ENCODE measurements at places on chromosomes 4 and X. TPM values are rescaled to one million over a fixed set of nuclear protein-coding genes. Genes with fewer than 3 reads are reported as not detected.

- DNase-seq, result no peak
These were observed 312.8 kb upstream of the SMIM31 start for GRCh38 chr4:164441109-164441508.

GRCh38 chrX:123943488-123943887 lies 18.0 kb upstream of the STAG2 start:
- DNase-seq, result no peak

GRCh38 chr4:7430965-7431695 lies 3.6 kb downstream of the PSAPL1 start:
- DNase-seq, result no peak

GRCh38 chr4:154009788-154010187 lies 220.9 kb upstream of the SFRP2 start:
- DNase-seq, result no peak

- DNase-seq, result peak; percentile 94
These were observed 75.9 kb upstream of the CAMK2D start for GRCh38 chr4:113837397-113837796.

DNA sequence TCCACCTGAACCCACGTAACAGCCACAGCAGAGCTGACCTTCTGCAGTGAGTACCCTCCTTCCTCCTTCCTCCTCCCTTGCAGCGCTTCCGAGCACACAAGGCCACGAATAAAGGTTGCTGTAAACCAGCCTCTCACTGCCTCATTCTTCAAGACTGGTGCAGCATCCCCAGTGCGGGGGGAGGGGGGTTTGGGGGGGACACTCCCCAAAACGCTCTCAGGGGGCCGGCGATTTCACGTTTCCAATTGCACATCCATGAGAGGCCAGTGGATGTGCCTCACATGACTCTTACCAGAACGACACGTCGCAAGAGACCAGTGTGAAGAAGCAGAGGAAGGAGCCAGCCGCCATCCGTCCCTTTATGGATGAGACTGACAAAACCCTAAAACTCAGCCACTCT lies 5.2 kb downstream of the DHRSX start:
- DNase-seq, result no peak

DNA sequence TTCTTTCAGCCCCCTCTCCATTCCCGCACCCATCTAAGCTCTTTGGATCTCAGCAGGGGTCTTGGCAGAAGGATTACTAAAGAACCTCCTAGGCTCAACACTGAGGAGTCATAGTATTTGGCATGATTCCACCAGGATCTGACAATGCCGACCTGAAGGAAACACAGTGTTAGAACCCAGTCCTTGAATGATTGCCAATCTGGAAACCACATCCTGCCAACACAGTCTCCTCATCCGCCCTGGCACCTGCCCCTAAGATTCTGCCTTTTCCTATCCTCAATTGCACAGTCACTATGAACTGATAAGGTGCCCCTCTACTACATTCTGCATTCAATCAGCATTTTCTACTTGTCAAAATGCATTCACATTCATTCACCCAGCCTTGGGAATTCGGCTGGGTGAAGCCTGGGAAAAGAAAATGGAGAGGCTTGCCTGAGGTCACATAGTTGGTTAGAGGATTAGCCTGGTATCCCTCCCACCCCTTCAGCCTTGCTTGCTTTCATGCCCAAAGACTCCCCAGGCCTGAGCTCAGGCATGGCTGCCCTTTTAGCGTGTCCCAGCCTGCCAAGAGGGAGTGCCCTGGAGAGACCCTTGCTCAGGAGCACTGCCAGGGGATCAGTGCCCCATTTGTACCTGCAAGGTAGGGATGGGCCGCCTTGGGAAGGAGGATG lies 2.2 kb upstream of the CLDN2 start:
- DNase-seq, result peak; percentile 71

DNA sequence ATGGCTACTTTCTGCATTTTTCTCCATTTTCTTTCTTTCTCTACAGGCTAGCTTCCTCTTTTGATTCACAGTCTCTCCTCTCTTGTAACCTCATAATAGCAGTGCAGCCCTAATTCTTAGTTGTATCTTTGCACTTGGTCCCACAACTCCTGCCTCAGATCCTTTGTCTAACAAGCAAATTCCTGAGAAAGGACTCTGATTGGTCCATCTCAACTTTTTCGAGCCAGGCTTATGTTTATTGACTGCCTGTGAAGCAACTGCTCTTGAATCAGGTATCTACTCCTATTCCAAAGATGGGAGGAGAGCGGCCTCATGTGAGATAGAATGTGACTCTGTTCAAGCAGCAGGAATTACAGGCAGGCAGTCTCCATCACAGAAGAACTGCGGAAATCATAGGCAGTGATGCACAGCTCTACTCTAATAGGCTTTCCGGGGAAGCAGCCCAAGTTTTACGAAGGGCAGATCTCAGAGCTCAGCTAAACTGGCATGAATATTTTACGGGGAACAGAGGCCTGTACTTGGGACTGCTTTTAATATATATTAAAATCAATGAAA lies 123.5 kb downstream of the GABRB1 start:
- DNase-seq, result peak; percentile 0

DNA sequence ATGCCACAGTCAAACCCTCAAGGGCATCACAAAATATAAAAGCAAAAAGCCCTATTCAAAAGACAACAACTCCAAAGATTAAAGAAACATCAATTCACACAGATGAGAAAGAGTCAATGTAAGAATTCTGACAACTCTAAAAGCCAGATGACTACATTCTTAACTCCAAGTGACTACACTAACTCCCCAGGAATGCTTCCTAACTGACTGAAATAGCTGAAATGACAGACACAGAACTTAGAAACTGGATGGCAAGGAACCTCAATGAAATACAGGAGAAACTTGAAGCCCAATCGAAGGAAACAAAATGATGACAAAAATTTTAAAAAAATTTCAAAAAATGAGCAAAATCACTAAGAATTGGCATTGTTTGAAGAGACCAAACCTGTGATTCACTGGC lies 1047.6 kb upstream of the PCDH10 start:
- DNase-seq, result peak; percentile 70

- no peak for DNase-seq
These were observed 20.4 kb upstream of the KIT start for GRCh38 chr4:54637325-54637724.

DNA sequence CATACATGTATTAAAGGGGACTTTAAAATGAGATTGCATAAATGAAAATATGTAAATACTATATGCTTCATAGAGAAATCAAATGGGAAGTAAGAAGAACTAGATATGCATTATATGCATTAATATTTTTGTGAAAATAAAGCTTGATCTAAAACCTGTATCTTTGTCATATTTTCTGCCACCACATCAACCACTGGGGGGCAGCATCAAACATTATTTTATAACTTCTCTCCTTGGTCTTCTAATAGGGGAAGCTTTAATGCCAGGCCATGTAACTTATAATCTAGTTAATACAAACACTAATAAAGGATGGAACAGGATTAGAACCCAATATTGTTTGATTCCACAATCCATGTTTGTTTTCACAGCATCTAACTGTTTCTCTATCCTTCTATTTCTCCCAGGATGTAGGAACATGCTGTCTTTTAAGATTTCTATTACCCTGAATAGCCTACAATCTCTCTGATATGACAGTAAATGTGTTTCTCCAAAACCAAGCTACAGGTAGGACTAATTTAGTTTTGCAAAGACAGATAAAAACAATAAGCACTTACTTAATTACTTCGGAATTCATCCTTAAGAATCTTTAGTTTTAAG lies 10.0 kb downstream of the QRFPR start:
- DNase-seq, result peak; percentile 33

GRCh38 chr4:86927843-86928395 lies 6.9 kb upstream of the AFF1 start:
- peak; percentile 99 for DNase-seq

DNA sequence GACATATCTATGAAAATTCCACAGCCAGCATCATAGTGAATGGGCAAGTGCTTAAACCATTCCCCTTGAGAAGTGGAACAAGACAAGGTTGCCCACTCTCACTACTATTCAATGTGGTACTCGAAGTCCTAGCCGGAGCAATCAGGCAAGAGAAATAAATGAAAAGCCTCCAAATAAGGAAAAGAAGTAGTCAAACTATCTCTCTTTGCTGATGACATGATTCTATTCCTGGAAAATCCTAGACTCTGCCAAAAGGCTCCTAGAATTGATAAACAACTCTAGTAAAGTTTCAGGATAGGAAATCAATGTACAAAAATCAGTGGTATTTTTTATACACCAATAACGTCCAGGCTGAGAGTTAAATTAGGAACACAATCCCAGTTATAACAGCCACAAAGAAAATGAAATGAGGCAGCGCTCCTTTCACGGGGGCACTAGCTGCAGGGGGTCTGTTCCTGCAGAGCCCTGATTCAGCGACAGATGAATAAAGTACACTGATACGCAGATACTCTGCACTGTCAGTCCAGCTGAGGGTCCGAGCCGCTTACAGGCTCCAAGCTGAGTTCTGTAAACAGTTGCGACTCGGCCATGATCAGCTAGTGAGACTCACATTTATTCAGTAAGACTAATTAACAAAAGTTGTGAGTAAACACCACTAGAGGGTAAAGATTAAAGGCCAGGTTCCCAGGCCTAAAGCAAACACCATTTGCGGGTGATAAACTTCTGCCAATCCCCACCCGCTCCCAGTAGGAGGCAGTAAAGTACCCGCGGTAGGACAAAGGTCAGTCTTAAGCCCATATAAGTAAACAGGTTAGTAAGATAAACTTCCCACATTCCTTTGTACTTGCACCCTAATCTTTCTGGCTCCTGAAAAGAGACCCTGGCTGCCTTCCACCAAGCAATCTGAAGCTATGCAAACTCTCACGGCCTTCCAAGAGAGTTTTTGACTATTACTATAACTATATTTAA lies 290.6 kb upstream of the GRID2 start:
- no peak for DNase-seq

DNA sequence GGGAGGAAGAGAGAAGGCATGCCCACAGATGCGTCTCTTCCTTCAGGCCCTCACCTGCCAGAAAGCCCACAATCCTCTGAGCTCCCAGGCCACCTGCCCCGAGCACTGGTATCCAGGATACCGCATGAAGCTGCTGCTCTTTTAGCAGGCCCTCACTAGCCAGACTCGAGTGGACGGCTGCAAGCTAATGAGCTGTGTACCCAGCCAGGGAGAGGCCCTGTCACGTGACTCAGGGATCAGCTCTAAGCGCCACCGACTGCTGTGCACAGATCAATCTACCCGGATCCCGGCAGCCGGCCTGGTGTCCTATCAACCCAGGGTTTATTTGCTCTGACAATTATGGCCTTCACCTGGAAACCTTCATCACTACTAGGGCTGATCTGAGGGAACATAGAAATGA lies 39.0 kb downstream of the BCOR start:
- DNase-seq, result no peak

DNA sequence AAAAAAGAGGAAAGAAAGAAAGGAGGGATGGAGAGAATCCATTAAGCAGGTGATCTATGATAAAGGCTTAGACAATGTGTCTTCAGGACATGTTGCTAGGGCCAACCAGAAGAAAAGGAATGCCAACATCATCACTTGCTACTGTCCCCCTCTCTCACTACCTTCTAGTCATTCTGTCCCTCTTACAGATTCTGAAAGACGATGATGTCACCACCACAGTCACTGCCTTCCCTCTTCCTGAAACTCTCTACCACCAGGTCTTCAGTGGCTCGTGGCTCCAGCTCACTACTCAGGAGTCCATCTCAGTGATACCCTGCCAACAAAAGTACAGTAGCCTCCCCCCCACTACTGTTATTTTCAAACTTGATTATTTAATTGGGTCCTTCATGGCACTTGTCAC lies 64.0 kb downstream of the KCNIP4 start:
- no peak for DNase-seq

- DNase-seq, result no peak
These were observed 38.7 kb upstream of the GRID2 start for GRCh38 chr4:92265021-92265420.

DNA sequence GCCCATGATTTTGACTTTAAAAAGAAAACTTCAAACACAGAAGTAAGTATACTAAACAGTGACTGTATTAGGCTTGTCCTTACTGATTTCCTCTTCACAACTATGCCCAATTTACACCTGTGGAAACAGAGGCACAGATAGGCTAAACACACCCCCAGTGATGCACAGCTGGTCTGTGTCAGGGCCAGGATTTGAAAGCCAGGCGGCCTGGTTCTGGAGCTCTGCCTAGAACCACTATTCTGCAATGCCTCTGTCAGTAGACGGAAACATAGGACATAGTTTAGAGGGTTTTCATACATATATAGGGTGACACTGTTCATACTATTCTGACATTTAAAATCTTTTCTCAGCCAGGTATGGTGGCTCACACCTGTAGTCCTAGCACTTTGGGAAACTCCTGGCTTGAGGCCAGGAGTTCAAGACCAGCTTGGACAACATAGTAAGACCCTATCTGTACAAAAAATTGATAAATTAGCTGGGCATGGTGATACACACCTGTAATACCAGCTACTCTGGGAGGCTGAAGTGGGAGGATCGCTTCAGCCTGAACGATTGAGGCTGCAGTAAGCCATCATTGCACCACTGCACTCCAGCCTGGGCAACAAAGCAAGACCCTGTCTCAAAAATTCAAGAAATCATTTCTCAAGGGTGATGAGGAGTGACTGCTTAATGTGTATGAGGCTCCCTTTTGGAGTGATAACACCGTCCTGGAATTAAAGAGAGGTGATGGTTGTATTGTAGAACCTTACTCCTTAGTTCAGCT lies 23.0 kb upstream of the CBR4 start:
- DNase-seq, result no peak

- no peak for DNase-seq
These were observed 18.0 kb downstream of the TRAPPC2 start for GRCh38 chrX:13716455-13716854.

DNA sequence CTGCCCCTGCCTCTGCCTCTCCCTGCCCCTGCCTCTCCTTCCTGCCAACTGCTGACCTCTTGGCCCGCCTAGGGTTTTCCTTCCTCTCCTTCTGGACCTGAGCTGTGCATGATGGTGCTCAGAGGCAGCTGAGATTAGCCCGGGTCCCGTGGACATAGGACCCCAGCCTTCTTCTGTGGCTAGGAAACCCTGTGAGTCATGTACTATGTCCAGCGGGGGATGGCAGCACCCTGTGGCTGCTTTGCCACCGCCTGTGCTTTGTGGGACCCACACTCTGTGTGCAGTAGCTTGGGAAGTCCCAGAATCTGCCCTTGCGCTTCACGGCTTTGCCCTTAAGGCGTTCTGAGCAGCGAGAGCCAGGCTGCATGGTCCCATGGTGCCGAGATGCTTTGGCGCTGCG lies 105.5 kb upstream of the PSAPL1 start:
- DNase-seq, result no peak

- DNase-seq, result peak; percentile 46
These were observed 118.2 kb upstream of the KIT start for GRCh38 chr4:54539500-54540029.

- no peak for DNase-seq
These were observed 5.7 kb upstream of the CPZ start for GRCh38 chr4:8586671-8587468.

Gene ADH1A
- not detected for total RNA-seq

Gene MAGEA3
- total RNA-seq, result not detected

Gene TRPC5OS
- not detected for total RNA-seq

Gene GPR173
- 1.1 TPM for total RNA-seq

Gene SHROOM4
- 2.2 TPM for total RNA-seq

Gene GUCY1B1
- 2.9 TPM for total RNA-seq

Gene GABRE
- 1.3 TPM for total RNA-seq

Gene RADX
- 2.2 TPM for total RNA-seq

Gene XPNPEP2
- not detected for total RNA-seq

Gene PHOX2B
- not detected for total RNA-seq

Gene STPG2
- not detected for total RNA-seq

Gene SMIM20
- total RNA-seq, result 13.6 TPM

All from IMR-90 (cell line).